ENCODE measurements at places on chromosomes 5 and 9.

GRCh38 chr9:135037521-135038250 lies 49.8 kb upstream of the OLFM1 start:
- DNase-seq, result no peak

DNA sequence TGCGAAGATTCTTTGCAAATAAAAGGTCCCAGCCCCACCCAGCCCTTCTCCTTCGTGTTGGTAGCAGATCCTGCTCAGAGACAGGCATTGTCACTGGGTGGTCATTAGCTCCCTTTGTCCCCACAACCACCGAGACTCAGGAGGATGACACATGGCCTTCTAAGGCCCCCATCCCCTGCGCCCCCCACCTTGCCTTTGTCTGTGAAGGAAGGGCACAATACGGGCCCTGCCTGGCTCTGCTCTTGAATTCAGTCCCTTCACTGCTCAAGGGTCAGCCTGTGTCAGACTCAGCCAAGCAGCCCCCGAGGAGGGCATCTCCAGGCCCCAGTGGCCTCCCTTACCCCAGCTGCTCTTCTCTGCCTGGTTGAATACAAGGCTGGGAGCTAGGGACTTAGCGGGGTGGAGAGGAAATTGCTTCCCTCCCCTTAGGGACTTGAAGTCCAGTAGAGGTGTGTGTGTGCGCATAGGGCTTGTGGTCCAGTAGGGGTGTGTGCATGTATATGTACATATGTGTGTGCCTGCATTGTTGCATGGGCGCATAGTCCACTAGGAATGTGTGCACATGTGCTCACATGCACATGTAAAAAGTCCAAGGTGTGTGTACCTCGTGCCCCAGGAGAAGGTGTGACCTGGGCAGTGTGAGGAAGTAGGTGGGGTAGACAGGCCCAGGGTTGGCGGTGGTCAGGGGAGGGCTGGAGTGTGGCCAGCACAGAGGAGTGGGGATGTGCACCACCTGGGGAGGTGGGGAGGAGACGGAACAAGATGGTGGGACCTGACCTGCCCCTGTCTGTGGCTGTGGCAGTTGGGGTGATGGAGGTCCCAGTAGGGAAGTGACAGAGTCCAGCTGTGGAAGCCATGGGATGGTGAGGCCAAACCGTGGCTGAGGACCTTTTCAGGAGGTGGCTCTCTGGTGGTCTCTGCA lies 59.1 kb downstream of the PHF2 start:
- no peak for DNase-seq

DNA sequence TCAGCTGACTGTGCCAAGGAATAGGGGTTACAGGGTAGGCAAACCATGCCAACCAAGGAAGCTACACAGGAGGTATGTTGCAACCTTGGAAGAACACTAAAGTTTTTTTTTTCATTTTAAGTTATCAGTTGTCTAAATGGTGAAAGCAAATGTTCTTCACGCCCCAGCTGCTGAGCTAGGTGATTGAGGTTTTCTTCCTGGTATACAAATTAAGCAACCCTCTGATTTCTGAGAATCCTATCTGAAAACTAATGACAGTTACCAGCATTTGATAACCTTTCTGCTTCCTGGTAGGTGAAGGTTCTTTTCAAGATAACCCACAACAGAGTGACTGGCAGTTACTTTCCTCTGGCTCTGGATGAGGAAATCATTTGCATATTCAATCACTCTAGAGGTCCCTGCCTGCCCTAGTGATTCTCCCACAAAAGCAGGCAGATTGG lies 194.9 kb downstream of the ATP10B start:
- DNase-seq, result peak; percentile 78

DNA sequence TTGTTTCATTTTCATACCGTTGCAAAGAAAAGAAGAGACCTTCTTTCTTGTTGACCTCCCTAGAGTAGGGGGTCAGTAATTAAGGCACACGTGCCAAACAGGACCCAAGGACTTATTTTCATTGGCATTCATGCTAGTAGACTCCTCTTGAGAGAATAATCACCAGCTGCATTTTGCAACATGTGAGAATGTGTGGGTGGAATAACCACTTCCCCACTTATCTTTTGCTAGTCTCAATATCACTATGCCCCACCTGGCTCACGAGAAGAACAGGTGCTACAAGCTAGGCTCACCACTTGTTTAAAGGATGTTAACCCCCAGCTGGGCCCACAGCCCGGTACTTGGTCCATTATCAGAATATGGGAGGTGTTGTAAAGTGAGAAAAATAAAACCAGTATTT lies 460.7 kb upstream of the MEF2C start:
- DNase-seq, result no peak

- DNase-seq, result peak; percentile 29
Measured at GRCh38 chr9:124941679-124942561, 1.0 kb upstream of the GOLGA1 start.

DNA sequence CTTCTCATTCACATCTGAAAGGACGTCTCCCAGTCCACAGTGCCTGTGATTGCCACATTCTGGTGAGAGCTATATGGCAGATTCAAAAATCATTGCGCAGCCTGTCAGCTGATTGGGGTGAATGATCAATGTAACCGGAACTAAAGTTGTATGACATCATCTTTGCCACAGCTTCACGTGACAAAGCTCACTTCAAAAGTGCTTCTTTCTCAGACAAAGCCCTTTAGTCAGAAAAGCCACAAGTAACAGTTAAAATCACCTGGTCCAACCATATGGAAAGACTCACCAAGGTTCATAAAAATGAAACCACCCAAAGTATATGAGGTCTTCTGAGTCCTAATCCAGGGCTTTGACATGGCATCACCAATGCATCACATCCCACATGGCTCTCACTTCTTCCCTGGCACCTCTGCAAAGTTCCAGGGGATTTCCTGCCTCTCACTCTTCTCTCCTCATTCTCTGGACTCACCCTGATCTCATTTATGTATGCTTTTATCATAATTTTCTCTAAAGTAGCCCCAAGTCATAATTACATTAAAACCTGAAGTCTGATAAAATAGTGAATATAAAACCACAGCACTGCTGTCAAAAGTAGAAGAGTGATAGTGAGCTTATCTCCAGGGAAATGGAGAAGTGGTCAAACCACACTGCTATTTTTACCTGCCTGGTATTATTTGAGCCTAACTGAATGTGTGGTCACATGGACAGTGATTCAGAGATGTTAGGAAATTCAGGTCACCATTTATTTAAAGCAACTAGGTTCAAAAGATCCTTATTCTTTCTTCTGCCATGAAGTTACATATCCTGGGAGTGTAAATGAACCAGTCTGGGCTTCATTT lies 193.1 kb upstream of the PTGER4 start:
- peak; percentile 88 for DNase-seq

DNA sequence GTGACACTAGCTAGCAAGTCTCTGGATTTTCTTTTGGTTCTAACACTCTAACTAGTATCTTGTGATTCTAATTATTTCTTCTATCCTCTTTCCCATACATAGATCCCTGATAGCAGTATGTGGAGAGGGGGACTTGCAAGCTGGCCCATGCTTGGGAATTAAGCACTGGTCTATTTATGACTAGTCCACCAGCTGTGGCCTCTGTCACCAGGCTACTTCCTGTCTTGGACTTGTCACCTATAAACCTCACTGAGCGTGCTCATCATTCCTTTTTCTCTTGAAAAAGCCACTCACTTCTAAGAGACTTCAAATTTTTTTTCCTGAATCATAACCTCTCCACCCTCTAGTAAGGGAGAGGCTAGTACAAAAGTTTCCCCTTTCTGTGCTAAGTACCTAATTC lies 32.3 kb upstream of the MAMDC2 start:
- no peak for DNase-seq

DNA sequence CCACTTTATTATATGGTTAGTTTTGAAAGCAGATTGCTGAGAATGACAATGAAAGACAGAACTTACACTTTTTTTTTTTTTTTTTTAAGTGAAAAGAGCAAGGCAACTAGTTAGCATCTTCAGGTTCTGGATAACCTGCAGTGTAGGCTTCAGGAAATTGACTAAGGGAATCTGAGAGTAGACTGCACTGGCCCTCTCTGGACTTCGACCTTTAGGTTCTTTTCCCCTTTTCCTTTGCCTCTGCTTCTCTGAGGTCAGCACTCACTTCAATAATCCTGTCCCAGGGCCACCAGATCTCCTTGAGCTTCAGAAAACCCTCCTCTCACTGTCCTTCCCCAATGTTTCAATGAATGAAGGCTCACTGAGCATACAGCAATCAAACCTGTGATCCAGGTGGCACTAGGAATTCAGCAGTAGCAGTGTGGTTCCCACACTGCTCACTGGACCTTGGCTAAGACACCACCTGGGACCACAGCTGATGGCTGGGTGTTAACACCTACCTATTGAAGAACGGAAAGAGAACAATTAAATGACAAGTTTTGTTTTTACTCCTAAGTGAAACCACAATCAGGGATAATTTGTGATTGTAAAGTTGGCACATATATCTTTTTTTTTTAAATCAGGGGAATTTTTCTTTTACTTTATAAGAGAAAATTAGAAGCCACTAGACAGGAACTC lies 85.8 kb upstream of the IL6ST start:
- DNase-seq, result no peak

DNA sequence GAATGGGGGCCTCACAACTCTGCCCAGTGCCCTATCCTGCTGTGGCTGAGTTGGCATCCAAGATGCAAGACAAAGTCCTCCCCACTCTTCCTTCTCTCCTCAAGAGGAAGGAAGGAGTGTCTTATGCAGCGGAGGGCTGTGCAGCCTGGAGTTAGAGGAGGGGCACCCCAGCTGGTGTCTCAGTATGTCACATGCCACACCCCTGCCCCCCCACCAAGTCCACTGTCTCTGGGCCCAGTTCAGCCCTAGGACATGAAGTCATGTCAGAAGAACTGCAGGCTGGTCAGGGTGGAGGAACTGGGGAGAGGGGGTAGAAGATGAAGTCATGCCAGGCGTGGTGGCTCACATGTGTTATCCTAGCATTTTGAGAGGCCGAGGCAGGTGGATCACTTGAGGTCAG lies 28.0 kb upstream of the SLC28A3 start:
- DNase-seq, result no peak

DNA sequence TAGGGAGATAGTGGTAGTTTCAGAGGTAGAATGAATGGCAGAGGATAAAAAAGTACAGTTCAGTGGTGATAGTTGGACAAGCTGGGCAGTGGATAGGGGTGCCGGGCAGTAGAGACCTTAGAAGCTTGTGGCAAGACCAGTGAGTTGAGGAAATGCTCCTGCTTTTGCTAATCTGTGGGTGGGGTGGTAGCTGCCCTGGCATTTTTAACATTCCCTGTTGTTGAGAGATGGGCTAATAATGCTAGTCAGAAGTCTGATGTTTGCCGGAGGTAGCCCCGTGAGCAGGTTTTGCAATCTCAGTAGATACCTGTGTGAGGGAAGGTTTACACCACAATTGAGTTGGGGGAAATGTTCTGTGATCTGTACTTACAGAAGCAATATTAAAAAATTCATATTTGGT lies 91.1 kb downstream of the TRIO start:
- no peak for DNase-seq

- no peak for DNase-seq
Measured at GRCh38 chr5:163434401-163434866, 3.0 kb upstream of the CCNG1 start.

DNA sequence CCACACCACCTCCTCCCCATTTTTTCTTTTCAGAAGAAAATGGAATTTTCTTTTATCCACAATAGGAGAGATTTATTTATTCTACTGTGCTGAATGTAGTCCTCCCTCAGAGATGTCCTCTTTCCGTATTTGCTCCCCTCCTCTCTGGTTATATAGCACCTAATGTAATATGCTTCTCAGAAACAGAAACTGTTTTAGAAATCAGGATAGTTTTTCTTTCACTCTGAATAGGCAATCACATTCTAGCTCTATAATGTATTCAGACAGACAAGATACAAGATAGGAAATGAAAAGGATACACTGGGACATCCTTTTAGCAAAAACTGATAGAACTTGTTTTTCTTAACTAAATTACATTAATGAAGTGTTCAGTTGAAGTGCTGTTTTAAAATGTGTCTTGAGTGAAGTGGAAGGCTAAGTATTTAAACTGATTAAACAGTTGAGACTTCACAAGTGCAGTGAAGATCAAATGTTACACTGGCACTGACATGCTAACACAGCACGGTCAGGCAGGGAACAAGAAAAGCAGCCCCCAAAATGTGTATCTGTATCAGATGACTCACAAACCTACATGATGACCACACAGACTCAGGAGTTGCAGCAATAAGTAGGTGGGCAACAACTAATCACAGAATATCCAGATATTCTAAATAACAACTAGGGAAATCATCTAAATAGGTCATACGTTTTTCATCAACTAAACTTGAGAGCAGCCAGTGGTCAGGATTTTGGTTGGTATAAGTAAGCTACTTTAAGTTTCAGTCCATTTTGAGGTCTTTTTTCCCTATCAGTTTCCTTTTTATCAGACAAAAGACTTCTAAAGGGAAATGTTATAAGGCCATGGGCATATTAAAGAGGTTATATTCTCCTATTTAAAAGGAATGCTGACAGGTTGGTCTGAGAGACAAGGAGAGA lies 260.4 kb downstream of the MLLT3 start:
- no peak for DNase-seq

DNA sequence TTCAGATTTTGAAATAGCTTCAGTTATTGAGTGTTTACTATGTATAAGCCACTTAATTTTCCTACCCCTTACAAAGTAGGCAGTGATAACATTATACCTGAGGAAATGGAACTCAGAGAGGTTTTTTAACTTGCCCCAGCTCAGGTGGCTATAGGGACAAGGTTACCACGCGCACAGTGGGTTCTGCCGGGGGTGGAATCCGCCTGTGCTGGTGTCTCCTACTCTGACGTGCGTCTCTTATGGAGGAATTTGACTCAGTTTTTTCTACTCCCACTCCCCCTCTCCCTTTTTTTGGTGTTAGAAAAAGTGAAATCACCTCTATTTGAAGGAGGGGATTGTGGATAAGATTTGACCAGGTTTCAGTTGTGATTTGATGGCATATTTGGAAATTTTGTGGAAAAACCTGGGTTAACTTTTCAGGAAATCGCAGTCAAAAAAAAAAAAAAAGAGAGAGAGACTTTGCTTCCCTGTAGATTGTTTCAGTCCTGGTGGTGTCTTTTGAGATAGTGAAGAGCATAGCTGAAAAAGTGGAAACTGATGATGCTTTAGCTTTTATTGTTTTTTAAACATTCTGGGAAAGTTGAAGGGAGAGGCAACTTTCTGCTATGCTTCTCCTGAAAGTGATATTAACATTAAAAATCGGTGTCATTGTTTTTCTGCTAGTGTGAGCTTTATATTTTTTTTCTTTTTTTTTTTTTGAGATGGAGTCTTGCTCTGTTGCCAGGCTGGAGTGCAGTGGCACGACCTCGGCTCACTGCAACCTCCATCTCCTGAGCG lies 15.9 kb downstream of the TRIO start:
- DNase-seq, result no peak

GRCh38 chr5:45038366-45038987 lies 229.7 kb downstream of the MRPS30 start:
- DNase-seq, result peak; percentile 1

GRCh38 chr9:125580701-125581286 lies 126.2 kb downstream of the MAPKAP1 start:
- no peak for DNase-seq

DNA sequence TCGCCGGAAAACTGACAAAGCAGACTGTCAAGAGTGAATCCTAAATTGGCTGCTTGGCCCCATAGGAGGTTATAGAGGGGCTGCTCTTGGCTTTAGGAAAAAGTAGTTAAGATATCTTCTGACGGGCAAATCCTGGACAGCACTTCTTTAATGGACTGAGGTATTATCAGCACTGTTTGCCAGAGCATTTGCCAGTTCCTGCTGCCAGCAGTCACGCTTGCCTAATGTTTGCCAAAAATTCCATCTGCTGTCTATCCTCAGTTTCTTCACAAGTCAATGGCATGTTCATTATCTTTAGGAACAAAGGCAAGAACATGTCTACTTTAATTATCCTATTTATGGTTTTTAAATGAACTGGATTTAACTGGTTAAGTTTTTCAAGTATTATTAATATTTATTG lies 25.8 kb upstream of the SREK1 start:
- no peak for DNase-seq
